NB4 (cell line): ENCODE measurements at places on chromosomes 4 and X.
A peak's percentile ranks its signal among the peaks of the same experiment; 100 is the strongest.

- DNase-seq: no peak
These were observed 54.6 kb upstream of the GPR78 start for GRCh38 chr4:8525383-8526120.

DNA sequence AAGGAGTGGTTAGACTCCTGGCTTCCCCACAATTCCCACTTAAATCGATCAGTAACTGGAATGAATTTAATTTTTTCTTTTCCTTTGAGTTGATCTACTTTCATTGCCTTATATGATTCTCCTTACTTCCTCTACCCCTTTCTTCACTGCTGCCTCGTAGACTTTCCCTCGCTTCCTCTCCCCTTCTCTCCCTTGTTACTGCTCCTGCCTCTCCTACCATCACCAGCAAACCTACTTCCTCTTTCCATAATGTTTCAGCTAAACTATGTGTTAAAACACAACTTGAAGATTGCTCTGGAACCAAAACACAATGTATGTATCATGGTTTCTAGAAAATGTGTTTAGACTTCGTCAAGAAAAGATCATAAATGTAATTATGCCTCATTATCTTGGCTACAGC, 132.0 kb upstream of the TET2 start:
- peak; percentile 79 for DNase-seq

DNA sequence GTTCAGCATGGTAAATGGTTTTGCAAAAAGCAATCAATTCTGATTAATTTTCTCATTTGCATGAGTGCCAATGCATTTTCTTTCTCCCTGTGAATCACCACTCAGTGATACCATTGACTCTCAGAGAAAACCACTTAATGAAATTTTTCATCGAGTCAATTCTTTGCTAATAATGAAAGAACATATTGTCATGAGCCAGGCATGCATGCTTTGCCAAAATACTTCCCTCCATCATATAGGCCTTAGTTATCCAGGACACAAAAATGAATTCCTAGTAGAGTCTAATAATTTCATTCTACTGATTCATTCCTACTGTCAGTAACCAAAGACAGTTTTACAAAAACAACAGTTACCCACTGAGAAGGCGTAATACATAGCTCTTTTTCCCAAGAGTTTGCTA, 680.0 kb downstream of the TRIML1 start:
- DNase-seq: no peak

DNA sequence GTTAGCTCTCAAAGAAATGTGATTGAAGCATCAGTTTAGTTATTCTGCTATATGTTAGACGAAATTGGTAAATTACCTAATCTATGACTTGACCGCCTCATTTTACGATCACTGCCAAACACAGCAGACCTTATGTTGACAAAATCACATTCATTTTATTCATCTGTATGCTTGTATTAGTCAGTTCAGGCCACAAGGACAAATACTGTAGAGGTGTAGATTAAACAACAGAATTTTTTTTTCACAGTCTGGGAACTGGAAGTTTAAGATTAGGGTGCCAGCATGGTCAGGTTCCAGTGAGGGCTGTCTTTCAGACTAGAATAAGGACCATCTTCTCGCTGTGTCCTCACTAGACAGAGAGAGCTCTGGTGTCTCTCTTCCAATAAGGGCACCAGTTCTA, 177.1 kb downstream of the NWD2 start:
- DNase-seq: no peak

DNA sequence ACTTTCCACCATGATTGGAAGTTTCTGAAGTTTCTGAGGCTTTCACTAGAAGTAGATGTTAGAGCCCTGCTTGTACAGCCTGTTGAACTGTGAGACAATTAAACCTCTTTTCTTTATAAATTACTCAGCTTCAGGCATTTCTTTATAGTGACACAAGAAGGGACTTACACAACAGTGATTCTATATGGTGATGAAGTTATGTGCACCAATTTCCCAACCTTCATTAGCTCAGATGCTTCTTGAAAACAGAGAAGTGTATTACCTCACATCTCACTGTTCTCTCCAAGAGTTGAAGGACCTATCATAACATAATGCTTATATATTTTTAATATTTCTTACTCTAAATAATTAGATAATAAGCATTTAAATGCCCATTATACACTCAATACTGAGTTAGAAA, 202.1 kb upstream of the ANXA10 start:
- no peak for DNase-seq

GRCh38 chrX:23935106-23935505, 27.3 kb downstream of the CXorf58 start:
- DNase-seq: no peak

DNA sequence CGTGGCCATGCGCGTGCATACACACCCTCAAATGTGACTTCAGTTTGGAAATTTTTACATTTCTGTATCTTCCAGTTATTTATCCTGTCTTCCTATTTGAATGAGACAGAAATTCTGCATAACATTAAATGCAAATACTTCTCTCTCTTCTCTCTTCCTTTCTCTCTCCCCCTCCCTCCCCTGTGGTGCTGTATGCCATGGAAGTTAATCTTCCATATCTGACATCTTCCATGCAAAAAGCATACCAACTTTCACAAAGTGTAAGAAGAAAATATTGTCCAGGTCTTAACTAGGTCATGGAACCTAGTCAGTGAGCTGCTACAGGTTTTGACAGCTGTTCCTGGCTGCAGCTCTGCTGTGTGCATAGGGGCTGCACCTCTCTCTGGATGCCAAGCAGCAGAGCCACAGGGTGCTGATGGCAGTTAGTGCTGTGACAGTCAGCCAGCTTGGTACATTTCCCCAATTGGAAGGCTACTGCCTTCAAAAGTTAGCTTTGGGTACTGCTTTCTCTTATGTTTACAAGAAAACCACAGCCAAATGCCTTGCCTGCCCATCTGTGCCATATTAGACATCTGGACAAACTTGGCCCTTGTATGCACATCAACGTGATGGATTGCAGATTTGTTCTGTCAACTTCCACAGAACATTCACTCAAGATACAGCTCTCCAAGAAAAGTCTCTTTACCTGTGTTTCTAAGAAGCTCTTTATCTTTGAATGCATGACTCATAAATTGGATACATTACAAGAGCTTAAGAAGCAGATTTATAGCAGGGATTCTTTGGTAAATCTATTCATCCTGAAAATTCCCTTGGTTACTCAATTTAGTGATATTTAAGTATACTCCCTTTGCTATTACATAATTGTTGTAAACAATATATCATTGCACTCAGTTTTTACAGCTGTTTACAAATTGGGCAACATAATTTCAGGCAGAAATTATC, 623.8 kb downstream of the EPHA5 start:
- DNase-seq: no peak

- DNase-seq: no peak
These were observed 327.8 kb upstream of the CXorf51B start for GRCh38 chrX:146481735-146482134.

DNA sequence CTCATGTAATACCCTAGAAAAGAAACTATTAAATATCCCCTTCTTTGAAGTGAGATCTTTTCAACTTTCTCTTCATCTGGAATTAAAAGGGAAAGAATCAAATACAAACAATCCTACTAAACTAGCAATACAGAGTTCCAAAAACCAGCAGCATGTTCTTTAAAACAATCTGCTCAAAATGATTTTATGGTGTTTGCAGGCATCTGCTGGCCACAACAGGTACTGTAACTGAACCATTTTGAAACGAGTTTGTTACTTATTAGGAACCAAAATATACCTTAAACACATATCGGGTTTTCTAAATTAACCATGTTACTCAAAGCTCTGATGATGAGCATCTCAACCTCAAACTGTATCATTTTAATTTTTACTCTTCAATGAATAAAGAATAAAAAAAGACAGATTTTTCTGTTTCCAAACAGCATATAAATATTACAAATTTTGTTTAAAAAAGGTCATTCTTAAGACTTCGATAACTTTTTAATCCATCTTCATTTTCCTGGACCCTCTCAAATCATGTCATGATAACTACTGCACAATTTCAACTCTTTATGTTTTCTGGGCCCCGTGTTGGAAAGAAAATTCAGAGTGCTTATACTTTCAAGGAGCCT, 56.5 kb downstream of the ARAP2 start:
- peak; percentile 54 for DNase-seq

GRCh38 chr4:78057600-78058550, 752 bp downstream of the FRAS1 start:
- no peak for DNase-seq

DNA sequence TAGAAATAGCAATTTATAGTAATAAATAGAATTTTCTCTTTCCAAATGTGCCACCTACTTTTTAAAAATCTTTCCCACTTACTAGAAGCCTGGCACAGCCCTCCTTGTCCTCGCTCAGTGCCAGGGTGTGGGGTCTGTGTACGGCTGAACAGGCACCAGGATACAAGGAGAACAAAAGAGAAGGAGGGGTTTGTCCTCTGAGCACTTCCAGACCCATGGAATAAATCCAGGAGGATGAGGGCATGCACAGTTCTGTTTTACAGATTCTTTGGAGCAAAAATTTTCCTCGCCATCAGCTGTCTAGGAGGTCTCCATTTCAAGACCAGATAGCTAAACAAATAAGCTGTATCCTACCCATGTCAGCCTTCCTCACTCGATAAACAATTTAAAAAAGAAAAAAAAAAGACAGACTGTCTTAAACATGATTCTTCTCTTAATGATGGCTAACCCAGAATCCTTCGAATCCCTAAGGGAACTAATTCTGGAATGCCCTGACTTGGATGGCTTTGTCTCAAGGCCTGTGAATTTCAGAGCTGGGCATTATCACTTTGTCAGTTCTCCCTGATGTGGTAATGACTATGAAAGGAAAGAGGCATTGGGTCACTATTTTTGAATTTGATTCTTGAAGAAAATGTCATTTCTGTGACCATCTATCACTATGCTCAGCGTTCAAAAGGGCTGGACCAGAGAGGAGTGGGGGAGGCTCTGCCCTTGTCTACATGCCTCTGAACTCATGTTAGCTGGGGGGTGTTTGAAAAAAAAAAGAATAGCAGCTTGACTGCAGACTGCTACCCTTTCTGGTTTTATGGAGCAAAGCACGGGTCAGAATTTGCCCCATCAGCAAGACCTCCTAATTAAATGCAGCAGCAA, 151.0 kb downstream of the DCTD start:
- no peak for DNase-seq

- DNase-seq: no peak
These were observed 145.7 kb upstream of the ADAMTS3 start for GRCh38 chr4:72714482-72715279.

- DNase-seq: peak; percentile 58
These were observed 6.3 kb downstream of the MEPE start for GRCh38 chr4:87838890-87839591.

- no peak for DNase-seq
These were observed 81.3 kb downstream of the SLC2A9 start for GRCh38 chr4:9940041-9940440.

DNA sequence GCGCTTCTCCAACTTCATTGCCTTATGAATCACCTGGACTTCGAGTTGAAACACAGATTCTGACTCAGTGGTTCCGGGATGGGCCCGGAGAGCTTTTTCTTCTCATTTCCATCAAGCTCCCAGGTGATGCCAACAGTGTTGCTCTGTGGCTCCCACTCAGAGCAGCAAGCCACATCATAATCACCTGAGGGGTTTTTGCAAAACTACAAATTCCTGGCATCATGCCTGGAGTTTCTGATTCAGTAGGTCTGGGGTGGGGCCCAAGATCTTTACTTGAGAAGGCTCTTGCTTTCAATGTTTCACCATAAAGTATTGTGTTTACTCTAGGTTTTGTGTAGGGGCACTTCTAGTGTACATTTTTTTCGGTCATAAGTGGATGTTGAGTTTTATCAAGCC, 7.0 kb downstream of the MTM1 start:
- DNase-seq: no peak

DNA sequence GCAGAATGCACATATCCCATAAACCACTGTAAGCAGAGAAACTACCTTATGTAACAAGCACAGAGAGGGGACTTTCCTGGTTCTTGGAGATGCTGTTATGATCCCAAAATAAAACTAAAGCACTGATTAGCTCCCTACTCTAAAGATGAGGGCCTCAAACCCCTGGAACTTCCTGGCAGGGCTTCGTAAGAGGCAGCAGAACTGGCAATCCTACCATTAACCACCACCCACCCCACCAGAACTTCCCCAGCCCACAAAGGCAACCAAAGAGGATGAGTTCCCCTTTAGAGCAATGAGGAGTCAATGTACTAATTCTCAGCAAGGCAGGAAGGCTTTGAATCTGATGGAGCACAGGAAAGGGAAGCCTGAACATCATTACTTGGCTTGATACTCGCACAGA, 436.5 kb upstream of the FRG1 start:
- DNase-seq: no peak

GRCh38 chr4:131063878-131064277, 1967.9 kb downstream of the C4orf33 start:
- DNase-seq: no peak

- no peak for DNase-seq
These were observed 64.4 kb upstream of the PDLIM3 start for GRCh38 chr4:185599553-185600243.

DNA sequence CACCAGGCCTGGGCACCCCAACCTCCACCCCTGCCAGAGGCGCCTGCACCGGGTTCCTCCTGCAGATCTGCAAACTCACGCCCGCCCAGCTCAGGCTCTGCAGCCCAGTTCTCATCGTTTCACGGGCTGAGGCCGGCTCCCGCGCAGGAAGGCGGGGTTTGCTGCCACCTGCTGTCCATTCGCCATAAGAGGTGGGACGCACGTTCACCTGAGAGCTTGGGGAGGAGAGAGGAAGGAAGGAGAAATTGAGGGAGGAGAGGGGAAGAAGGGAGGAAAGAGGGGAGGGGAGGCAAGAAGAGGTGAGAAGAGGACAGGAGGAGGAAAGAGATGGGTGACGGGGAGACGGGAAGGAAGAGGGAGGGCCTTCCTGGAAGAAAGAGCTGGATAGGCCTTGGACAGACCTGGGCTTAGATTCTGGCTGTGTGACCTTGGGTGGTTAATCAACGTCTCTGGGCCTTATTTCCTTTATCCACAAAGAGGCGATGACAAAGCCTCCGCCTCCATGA, 114.5 kb downstream of the ADRA2C start:
- DNase-seq: peak; percentile 85

DNA sequence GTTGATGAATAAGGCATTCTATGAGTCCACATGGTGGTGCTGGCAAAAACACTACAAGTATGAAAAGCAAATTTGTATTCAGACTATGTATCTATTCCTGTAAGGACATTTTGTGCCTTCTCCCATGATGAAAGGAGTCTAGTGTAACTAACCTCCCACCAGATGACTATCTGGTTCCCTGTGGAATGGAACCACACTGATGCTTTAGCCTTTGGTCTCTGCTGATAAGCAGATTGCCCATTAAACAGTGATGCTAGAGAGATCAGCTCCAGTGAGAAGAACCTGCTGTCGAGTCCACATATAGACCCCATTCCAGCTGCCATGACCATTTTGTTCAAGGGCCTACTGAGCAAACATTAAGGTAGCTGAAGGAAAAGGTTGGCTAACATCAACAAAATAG, 10.5 kb upstream of the THOC2 start:
- DNase-seq: no peak
